ENCODE measurements at places on chromosomes 2 and 18.

DNA sequence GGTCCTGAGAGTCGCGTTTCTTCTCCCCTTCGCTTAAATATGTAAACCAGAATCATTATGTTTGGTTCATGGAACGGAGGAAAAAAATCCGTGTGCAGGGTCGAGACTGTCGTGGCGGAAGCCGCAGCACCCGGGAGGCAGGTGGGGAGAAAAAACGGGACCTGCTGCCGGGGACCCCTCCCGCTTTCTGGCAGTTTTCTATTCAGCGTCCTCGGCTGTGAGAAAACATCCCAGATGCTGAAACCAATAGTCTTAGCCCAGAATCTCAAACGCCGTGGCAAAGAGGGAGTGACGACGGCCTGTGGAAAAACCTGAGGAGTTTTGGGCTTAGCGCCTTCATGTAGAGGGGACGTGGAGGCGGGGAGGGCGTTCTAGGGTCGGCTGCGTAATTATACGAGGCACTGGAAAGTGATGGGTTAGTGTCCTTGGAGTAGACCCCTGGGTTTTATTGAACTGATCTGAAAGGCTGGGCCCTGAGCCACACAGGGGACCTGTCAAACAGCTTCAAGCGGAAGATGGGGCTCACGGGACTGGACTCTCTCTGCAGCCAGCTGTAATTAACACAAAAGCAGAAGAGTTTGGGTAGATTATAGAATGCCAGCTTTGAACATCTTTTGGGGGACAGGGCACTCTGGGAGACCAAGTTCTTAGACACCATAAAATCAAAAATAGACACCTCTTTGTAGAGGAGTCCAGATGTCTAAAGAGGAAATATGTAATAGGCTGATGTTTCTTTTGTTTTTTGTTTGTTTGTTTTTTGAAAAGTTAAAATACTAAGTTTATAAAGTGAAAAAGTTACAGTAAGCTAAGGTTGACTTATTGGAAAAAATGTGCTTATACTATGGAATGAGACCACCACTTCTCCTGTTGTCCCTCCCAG is 834 bp upstream of the BUB1 start:
- DNase-seq: no peak

- DNase-seq: peak; percentile 68
Measured at GRCh38 chr2:28339516-28340175, 53.0 kb upstream of the FOSL2 start.

GRCh38 chr2:63050334-63051041 is at the start of gene OTX1:
Gene OTX1 (plus strand): TSS chr2:63050830. CDS start chr2:63052991, 2,161 bp downstream.
- DNase-seq: no peak

DNA sequence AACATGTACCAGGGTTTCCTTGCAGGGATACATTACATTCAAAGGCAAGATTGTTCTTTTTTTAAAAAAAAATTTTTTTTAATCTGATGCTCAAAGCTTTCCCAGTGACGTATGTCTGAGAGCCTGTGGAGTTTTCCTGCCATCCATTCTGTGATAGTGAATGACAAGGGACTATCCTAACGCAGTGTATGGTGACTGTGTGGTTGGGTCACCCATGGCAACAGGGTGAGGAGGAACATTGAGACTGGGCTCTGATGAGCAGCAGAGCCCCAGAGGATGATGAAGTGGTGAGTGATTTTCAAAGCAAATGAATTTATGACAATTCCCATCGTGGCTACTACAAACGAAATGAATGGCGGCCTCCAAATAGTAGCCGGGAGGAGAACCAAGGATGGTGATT is 28.6 kb upstream of the CTAGE1 start:
- no peak for DNase-seq

DNA sequence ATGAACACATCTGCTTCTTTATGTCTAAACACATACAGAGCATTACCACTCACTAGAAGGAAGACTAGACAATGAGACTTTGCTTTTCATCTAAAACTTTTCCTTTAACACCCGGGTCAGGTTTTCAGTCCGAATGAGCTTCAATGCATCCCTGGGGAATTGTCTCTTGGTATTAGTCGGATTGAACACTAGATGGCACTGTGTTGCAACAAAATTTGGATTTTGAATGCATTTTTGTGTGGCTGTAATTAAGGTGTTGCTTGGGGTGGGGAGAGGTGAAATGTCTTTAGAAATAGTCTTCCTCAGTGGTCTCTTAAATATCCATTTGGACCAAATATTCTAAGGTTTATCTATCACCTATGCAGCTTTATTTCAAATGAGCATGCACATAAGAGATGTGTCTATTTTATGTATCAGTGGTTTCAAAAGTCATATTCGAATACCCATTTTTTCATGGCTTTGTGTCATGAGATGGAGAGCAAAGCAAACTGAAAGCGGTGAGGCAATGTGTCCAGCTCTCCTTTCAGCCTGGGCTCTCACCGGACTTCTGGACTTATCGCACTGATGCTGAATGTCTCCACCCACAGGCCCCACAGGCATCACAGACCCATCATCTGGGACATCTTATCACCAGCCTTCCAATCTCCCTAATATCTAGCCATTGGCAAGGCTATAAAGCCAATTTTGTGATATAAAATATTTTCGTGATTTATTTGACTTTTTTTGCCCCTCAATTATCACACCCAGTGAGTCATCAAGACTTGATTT is 510.3 kb downstream of the RNF144A start:
- DNase-seq: no peak

DNA sequence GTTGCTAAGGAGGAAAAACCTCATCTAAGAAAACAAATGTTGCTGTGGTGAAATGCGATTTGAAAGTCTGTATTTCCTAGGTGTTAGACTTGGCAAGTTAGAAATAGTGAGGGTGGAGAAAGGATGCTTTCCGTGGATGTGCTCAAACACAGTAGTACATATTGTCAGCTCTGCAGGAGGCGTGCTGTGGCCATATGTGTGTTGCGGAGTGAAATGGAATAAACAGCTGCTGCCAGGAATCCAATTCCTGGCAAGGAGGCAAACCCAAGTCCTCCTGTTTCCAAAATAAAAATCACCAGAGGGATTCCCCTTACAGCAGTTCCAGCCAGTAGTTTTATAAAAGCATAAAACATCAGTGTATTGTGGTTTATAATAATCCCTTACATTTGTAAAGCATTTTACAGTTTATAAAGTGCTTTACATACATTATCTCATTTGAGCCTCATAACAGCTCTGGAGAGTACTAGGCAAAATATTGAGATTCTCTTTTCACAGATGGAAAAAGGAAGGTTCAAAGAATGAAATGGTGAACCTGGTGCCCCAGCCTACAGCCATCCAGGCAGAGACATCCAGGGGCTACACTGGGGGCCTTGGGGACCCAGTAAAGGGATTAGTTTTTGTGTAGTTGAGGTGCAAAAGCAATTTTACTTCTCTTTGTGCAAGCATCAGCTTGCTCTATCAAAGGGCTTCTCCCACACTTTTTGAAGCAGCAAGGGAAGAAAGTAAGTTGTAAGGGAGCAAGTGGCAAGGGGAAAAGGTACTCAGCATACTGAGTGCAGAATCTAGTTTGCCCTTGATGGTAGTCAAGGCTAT is 206.0 kb downstream of the AGPS start:
- no peak for DNase-seq

DNA sequence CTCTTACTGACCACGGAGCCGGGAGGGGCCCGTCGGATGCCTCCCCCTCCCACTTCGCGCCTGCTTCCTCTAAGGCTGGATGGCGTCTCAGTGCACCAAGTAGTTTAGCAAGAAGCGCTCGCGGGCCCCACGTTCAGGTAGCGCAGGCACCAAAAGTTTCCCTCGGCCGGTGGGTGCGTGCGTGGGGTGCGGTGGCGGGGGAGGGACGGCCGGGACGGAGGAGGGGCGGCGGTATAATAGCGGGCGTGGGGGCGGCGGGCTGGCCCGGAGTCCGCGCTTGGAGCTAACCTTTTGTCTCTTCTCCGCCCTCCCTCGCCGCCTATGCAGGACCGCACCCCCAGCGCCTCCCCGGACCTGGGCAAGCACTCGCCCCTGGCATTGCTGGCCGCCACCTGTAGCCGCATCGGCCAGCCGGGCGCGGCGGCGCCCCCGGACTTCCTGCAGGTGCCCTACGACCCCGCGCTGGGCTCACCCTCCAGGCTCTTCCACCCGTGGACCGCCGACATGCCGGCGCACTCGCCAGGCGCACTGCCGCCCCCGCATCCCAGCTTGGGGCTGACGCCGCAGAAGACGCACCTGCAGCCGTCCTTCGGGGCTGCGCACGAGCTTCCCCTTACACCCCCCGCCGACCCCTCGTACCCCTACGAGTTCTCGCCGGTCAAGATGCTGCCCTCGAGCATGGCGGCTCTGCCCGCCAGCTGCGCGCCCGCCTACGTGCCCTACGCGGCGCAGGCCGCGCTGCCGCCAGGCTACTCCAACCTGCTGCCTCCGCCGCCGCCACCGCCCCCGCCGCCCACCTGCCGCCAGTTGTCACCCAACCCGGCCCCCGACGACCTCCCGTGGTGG is 1.0 kb downstream of the SP5 start:
- DNase-seq: no peak

GRCh38 chr18:77524909-77525308 is 275.3 kb downstream of the GALR1 start:
- DNase-seq: no peak

DNA sequence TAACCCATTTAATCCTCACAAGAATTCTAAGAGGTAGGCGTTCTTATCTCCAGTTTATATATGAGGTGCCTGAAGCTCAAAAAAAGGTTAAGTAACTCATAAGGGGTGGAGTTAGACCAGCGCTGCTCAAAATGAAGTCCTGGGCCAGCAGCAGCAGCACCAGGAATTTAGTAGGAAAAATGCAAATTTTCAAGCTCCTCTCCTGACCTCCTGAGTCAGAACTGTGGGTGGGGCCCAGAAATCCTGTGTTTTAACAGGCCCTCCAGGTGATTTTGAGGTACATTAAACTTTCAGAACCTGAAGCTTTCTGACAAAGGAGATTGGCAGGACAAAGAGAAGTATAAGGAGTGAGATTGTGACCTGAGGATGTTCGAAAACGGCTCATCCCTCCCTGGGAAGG is 66.0 kb upstream of the CCDC85A start:
- DNase-seq: no peak

DNA sequence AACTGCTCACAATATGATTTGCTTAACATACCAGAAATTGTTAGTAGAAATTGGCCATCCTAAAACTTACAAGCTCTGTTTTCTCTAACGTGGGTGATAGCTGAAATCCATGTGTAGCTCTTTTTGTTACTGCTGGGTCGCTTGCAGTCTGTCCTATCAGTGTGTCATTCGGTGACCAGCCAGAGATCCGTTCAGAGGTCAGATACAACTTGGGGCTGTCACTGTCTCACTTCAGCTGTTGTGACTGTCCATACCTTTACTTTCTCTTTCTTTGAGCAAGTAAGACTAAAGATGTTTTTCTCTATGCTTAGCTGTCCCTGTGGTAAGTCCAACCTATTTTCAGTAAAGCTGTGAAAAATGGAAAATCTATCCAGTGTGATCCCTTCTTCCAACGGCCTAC is 282.9 kb upstream of the KCNH7 start:
- no peak for DNase-seq

GRCh38 chr18:77062518-77063003 is 70.0 kb downstream of the MBP start:
- no peak for DNase-seq

GRCh38 chr2:8217468-8218030 is 464.3 kb upstream of the ID2 start:
- DNase-seq: no peak

- DNase-seq: no peak
Measured at GRCh38 chr18:6435731-6436130, 21.0 kb upstream of the L3MBTL4 start.

DNA sequence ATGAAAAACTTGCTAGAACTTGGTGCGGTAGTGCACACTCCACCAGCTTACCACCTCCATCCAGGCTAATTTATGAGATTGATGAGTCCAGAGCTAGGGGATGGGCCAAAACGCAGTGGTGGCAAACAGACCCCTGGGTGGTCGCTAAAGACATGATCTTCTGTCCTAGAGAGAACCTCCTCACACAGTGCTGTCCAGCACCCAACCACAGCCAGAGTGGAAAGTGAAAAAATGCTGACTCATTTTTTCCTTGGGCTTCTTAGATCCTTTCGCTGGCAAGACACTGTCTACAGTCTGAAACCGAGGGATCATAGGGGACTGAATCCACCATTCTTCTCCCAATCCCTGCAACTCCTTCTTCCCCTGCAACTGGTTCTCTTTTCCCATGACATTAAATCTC is 4.1 kb downstream of the ANTXR1 start:
- no peak for DNase-seq

DNA sequence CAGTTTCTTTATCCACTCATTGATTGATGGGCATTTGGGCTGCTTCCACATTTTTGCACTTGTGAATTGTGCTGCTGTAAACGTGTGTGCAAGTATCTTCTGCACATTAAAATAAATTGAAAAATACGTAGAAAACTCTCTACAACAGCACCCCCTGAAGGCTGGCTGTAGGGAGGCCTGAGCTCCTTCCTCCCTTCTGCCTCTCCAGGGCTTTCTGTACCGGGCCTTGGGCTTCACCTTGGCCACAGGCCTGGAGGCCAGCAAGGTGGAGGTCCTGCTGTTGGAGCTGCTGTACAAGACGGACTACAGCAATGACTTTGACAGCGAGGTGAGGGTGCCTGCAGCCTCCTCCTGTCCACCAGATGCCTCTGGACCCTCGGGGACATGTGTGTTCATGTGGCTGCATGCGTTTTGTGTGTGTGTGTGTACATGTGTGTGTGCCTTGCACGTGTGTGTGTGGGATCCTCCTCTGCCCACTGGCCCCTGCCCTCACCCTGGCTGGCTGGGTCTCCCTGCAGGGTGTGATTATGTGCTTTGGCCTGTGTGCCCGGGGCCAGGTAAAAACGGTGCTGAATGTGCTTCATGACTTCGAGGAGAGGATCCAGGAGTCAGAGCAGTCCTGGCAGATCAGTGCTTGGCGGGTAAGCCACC is 29.2 kb downstream of the MROH2A start:
- peak; percentile 53 for DNase-seq

GRCh38 chr2:54461261-54461660 is 5.1 kb downstream of the SPTBN1 start:
- no peak for DNase-seq

- no peak for DNase-seq
Measured at GRCh38 chr2:150438654-150439053, 48.8 kb downstream of the RND3 start.

DNA sequence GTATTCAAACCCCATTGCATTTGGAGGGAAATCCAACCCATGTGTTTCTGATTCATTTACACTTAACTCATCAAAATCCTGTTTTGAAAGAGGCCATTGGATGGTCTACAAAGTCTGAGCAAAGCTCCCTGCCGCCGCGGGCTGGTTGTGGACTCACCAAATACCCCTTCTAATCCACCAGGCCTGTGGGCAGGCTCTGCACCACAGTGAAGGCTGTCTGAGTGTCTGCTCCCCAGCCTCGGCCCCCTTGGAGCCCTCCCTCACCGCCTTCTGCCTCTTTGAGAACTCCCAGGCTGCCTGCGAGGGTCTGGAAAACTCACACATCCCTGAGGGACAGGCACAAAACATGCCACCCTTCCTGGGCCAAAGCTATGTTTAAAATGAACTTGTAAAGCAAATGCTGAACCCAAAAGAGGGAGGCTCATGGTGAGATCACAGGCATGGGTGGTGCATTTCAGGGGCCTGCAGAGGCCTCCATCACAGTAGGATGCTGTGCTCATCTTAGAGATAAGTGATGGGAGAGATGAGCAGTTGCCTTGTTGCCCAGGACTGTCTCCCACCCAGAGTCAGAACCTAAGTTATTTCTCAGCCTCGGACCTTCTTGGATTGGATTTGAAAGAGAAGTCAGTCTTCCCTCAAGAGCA is 225.0 kb downstream of the CYP26B1 start:
- peak; percentile 77 for DNase-seq

Data from posterior vena cava (tissue), 2 donors.